Peyer's patch (tissue), 4 donors: ENCODE measurements at places on chromosomes 12 and 14.

DNA sequence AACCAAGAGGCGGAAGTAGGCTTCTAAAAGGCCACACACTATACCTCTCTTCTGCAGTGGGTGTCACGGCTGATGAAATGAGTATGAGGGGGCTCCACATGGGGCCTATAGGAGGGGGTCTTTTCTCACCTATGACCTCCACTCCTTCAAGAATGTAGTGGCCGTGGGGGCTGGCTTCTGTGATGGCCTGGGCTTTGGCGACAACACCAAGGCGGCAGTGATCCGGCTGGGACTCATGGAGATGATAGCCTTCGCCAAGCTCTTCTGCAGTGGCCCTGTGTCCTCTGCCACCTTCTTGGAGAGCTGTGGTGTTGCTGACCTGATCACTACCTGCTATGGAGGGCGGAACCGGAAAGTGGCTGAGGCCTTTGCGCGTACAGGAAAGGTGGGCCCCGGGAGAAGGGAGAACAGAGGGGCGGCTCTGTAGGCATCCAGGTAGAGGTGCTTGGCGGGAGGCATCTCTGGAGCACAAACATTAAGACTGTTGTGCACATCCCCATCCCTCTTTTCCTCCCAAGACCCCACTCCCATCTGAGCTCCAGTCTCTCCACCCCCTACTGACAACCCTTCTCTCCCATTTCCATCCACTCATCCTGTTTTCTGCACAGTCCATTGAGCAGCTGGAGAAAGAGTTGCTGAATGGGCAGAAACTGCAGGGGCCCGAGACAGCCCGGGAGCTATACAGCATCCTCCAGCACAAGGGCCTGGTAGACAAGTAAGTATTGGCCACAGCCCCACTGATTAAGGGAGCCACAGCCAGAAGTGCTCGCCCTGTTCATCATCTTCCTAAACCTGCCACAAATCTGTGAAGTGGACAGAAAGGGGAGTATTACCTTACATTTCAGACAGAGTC, 3.8 kb downstream of the GPD1 start:
- DNase-seq = no peak

GRCh38 chr12:24307716-24308335, 358.4 kb upstream of the SOX5 start:
- no peak for DNase-seq

GRCh38 chr14:21191261-21191808, 35.5 kb upstream of the OR5AU1 start:
- no peak for DNase-seq

DNA sequence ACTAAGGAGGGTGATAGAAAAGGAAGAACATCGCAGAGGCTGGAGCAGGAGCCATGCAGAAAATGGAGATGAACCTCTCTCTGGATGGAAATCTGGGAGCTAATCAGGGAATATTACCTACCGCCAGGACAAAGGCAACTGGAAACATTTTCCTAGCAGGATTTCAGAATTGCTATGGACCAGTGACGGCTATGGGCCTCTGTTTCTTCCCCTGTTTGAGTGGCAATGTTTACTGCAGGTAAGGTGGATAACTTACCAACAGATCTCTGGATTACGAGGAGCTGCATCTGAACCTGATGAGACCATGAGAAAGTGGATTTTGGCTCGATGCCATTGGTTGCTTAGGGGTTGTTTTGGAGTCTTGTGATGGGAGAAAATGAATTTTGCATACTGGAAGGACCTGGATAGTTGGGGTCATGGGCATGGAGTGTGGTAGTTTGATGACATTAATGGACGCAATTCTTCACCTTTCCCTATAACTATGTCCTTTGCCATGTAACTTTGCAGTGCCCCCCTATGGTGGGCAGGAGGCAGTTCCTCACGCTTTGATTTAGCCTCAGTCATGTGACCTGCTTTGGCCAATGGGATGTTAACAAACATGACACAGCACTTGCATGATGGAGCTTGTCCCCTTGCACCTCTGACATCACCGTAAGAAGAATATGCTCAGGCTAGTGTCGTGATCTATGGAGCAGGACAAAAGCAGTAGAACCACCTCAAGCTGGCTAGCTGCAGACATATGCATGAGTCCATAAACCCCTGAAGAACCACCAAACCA, 51.1 kb downstream of the CALM1 start:
- no peak for DNase-seq

DNA sequence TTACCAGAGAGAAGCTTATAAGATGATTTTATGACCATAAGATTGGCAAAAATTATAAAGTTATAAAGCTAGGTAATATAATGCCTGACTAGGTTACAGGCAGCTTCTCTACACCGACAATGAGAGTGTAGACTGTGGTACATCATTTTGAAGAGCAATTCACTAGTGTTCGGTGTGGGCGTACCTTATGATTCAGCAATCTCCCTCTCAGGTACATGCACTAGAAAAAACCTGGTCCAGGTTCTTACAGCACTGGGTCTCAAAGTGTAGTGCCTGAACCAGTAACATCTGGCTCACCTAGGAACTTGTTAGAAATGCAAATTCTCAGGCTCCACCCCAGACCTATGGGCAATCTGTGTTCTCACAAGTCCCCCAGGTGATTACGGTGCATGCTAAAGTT, 106.7 kb downstream of the RERG start:
- DNase-seq = no peak

DNA sequence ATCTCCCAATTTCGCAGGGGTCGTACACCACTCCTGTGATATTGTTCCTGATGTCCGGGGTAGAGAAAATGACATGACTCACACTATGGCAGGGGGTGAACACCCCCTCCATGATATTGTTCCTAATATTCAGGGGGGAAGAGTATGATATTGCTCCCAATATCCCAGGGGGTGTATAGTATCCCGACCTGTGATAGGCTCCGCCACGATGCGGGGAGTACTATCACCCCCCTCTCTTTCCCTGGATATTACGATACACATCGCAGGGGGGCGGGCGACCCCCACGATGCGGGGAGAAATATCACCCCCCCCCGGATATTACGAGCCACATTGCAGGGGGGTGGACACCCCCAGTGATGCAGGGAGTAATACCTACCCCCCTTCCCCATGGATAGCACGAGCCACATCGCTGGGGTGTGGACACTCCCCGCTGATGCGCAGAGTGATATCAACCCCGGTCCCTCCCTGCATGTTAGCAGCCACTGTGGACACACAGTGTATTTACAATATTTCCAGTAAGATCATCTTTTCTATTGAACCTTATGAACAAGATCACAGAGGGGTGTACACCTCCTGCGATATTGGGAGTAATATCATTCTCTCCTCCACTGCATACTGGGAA, 17.7 kb downstream of the SMIM41 start:
- DNase-seq = no peak

DNA sequence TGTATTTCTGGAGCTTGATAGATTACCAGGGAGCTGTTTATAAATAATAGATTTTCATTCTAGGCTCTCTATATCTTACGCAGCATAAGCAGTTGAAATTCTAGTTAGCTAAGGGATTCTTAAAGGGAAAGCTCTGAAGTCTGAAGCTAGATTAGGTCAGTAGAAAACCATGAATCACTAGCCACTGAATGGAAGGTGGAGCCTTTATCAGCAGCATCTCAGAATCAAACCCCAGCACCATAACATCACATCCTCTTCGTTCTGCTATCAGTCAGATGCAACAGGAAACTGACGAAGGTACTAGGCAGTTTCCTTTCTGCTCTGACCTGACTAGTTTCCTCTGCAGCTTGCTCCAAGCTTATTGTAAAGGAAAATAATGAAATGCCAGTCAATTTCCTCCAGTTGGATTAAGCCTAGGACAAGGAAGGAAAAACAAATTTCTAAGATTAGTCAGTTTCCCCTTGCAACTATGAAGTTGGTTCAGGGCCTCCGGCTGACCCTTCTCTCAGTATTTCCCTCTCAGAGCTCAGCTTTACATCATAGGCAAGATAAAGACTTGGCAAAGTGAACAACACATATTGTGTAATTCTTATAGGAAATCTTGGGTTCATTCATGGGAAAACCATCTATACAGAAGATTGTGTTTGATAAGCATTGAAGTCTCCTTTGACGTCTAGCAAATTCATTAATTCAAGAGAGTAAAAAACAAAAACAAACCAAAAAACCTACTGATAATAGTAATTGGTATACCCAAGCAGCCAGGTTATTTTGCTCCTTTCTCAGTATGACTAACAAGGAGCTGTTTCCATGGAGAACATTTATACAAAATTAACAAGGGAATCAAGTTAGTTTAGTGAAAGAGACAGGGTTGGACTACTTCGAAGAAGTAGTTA, 43.4 kb upstream of the CFAP54 start:
- DNase-seq = no peak

DNA sequence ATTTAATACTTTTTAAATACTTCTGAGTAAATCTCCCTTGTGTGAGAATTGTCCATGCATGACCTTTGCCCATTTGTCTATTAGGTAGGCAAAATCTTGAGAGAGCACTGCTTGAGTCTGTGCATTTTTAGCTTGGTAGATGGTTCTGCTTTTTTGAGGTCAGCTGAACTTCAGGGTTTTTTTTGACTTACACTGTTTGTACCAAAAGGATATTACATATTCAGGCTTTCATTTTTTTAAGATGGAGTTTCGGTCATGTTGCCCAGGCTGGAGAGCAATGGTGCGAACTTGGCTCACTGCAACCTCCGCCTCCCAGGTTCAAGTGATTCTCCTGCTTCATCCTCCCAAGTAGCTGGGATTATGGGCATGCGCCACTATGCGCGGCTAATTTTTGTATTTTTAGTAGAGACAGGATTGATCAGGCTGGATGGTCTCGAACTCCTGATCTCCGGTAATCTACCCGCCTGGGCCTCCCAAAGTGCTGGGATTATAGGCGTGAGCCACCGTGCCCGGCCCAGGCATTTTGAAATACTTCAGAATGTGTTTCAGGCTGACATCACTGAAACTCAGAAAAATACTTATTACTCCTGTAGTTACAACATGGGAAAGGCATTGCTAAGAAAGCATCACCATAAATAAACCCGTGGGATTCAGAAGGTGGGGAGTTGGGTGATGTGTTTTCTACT, 11.1 kb downstream of the RASSF3 start:
- no peak for DNase-seq
